ENCODE measurements at places on chromosomes 4 and X.
A peak's percentile ranks its signal among the peaks of the same experiment; 100 is the strongest.

DNA sequence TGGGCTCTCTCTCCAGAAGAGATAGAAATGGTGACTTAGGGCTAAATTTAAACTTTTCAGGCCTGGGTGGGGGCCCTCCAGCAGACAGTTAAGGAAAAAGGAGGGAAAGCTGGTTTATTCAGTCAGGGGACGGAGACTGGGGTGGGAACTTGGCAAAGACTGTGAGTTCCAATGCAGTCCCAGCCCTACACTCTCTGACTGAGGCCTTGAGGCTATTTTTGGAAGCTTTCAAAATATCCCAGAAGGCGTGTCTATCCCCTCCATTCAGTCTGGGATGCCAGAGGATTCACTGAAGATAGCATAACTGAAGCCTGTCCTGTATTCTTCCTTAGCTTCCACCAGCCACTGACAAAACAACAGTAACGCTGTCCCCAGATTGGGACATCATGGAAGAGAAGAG lies 32.1 kb upstream of the MSN start:
- no peak for DNase-seq

DNA sequence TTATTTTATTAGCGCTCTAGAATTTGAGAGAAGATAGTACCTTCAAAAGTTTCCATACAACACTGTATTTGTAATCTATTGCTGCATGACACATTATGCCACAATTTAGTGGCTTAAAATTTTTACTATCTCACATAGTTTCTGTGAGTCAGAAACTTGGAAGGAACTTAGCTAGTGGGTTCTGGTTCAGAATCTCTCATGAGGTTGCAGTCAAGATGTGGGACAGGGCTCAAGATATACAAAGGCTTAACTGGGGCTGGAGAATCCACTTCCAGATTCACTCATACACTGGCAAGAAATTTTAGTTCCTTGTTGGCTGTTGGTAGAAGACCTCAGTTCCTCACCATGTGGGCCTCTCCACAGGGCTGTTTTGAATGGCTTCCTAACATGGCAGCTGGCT lies 11.5 kb upstream of the C4orf54 start:
- no peak for DNase-seq

GRCh38 chr4:188780028-188780427 lies 640.8 kb downstream of the TRIML1 start:
- no peak for DNase-seq

GRCh38 chrX:15475021-15475420 lies 18.1 kb downstream of the PIR start:
- DNase-seq, result no peak

GRCh38 chr4:169900241-169900845 lies 125.9 kb downstream of the MFAP3L start:
- no peak for DNase-seq

GRCh38 chr4:38024206-38024509 lies 64.0 kb downstream of the PTTG2 start:
- DNase-seq, result no peak

- DNase-seq, result no peak
These were observed 64.2 kb upstream of the HGFAC start for GRCh38 chr4:3377557-3377956.

DNA sequence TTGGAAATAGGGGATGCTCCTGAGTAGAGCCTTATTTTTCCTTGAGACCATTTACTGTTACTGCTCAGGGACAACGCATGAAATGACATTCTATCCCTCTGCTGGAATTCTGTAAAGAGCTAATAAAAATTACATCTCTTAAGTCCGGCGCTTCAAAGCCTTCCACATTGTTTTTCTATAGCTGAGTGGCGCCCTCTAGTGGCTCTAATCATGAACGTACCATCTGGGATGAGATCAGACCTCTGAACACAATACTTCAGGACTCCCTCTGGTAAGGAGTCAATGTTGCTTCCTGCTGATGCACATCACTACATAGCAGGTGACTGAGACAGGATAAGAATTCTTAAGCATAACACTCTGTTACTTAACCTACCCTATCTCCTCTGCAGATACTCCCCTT lies 6.0 kb downstream of the HMGN5 start:
- peak; percentile 66 for DNase-seq

GRCh38 chr4:37717576-37717975 lies 31.4 kb upstream of the RELL1 start:
- DNase-seq, result no peak

DNA sequence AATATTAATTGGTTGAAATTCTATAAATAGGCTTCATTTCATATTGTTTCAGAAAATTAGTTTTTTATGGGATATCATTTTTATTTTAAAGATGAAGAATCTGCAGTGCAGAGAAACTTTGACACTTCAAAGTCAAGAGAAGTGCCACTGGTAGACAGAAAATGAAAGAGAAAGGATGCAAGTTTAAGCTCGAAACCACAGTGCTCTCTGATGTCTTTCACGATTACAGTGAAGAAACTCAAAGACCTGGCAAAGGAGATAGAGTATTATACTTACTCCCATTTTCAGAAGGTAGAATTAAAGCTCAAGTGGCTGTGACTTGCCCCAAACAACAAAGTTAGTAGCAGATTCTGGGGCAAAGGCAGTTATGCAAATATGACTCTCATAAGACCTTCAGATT lies 745.4 kb downstream of the TECRL start:
- no peak for DNase-seq

- peak; percentile 1 for DNase-seq
These were observed 399.0 kb downstream of the GBA3 start for GRCh38 chr4:23091711-23092110.

GRCh38 chrX:63436865-63437264 lies 85.7 kb upstream of the SPIN4 start:
- no peak for DNase-seq

GRCh38 chr4:11628093-11628725 lies 199.5 kb upstream of the HS3ST1 start:
- DNase-seq, result no peak

DNA sequence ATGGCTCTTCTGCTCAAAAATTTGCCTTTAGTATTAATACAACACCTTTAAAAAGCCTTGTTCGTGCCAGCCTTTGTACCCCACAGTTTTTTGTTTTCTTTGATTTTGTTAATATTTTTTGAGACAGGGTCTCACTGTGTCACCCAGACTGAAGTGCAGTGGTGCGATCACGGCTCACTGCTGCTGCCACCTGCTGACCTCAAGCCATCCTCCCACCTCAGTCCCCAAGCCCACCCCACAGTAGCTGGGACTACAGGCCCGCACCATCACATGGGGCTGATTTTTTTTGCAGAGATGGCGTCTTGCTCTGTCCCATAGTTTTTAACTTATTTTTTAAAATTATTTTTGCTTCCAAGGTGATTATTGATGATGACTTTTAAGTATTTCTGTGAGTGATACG lies 134.0 kb downstream of the HTR2C start:
- no peak for DNase-seq

DNA sequence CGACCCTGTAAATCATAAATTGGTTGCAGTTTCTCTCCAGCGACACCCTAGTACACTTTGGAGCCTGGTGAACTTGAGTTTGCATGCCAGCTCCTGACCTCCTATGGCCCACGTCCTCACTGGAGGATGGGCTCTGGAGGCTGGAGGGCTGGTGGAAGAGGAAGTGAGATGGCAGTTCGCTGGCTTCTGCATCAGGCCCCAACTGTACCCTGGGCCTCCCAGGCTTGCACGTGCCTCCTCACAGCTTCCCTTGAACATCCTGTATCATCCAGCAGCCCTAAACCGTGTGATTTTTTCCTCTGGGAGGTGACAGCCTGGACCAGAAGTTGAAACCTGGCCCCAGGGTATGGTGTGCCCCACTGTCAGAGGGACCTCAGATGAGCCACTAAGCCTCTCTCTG lies 78.5 kb downstream of the HTRA3 start:
- DNase-seq, result no peak

- DNase-seq, result no peak
These were observed 348.5 kb downstream of the INPP4B start for GRCh38 chr4:142497606-142498005.

DNA sequence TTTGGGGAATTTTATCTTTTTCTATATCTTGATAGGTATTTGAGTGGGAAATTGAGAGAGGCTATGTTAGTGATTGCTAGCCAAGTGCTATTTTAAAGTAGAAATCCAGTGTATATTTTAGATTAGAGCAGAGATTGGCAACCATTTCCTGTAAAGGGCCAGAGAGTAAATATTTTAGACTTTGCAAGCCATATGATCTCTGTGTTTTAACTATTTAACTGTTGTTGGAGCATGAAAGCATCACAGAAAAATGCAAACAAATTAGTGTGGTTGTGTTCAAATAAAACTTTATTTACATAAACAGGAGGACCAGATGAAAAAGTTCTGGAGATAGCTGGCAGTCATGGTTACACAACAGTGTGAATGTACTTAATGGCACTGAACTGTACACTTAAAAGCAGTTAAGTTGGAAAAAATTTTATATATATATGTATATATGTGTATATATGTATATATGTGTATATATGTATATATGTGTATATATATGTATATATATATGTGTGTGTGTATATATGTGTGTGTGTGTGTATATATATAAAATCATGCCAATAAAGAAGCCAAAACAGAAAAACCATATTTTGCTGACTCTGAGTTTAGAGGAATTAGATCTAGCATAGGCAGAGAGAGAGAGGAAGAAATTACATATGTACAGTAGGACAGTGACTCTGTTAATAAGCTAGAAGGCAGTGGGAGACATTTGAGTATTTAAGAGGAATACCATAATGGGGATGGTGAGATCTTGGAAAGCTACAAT lies 83.4 kb downstream of the TMEM164 start:
- no peak for DNase-seq
